ENCODE measurements at places on chromosomes 13 and 19. TPM values are rescaled to one million over a fixed set of nuclear protein-coding genes. Genes with fewer than 3 reads are reported as not detected.

RAB8A gene
- 129 TPM for total RNA-seq

- no peaks in the 10 kb centered on the region for H3K27me3 ChIP-seq
- H3K27ac ChIP-seq: no peak overlapping the region
- H3K36me3 ChIP-seq: no peaks in the 10 kb centered on the region
- H3K4me3 ChIP-seq: no peak overlapping the region
- no peak for DNase-seq
Observed at GRCh38 chr13:30799356-30799824, 64.0 kb downstream of the ALOX5AP start.

GRCh38 chr13:75762955-75763354 is 126.8 kb downstream of the LMO7 start:
- peak overlapping the region; percentile 90 for H3K27ac ChIP-seq
- no peaks in the 10 kb centered on the region for H3K27me3 ChIP-seq
- H3K4me1 ChIP-seq: peaks cover 49% of the 10 kb centered on the region
- no peak for DNase-seq

DNA sequence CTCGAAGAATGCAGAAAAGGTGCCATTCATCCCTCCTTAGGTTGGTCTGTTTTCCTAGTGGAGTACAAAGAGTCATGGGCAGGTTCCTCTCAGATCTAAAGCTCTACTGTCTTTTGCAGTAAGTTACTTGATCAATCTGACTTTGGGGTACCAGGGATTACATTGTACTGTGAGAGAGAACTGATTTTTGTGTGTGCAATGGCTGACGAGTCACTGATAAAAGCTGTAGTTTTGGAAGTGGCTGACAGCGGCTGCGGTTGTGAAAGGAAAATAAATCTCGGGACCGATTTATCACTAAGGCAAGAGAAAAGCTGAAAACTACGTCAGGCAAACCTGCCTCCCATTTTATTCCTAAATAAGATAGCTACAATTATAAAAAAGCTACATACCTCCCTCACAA is 26.9 kb downstream of the UTP14C start:
- no peak overlapping the region for H3K4me3 ChIP-seq
- DNase-seq: no peak
- no peaks in the 10 kb centered on the region for H3K36me3 ChIP-seq
- no peaks in the 10 kb centered on the region for H3K4me1 ChIP-seq

DNA sequence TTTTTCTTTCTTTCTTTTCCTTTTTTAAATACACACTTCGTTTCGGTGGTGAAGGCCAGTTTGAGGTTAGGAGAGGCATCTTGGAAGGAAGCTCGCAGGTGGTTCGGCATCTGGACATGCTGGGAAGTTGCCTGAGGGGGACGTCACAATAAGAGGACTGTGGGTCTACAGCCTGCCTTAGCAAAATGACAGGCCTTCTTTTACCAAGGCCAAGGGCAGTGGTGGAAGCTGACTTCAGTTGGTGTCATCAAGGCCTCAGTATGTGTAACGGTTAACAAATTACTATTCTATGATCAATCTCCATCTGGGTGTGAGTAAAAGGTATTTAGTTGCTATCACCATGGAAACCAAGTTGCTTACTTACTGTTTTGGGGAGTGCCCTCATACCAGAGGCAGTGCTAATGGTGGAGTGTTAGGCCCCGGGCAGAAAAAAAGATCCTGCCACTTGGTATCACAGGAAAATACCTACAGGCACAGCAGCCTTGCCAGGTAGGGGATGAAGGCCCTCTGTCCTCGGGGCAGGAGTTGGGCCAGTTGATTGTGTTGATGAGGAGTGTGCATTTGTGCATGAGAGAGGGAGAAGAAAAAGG is 10.3 kb downstream of the ACTN4 start:
- H3K27ac ChIP-seq: peak overlapping the region; percentile 98
- no peak for DNase-seq
- no peak overlapping the region for H3K4me3 ChIP-seq
- H3K4me1 ChIP-seq: peaks cover 100% of the 10 kb centered on the region
- no peaks in the 10 kb centered on the region for H3K27me3 ChIP-seq

DNA sequence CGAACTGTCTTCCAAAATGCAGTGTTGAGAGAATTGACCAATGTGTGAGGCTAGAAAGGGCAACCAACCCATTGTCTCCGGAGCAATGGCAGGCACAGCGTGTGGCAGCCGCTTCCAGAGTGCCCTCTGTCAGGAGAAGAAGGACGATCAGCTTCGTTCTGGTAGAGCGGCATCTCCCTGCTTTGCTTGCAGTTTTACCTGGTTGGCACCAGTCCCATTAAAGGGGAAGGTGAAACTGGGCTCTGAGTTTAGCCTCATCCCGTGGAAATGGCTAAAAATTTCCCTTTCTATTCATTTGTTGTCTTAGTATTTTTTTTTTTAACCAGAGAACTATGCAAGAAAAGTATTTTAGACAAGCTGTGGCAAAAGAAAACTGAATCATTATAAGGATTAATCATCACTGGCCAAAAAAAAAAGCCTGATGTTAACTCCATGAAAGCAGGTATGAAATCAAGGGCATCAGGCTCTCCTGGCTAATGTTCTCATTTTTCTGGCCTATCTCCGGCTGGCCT is 81.5 kb upstream of the SLC7A1 start:
- no peak overlapping the region for H3K27ac ChIP-seq
- no peak for DNase-seq
- H3K4me1 ChIP-seq: no peaks in the 10 kb centered on the region
- no peak overlapping the region for H3K4me3 ChIP-seq
- no peaks in the 10 kb centered on the region for H3K27me3 ChIP-seq

Measured in Caco-2 (cell line).